Suprapubic skin (tissue), 4 donors: ENCODE measurements at places on chromosomes 16 and 17.

DNA sequence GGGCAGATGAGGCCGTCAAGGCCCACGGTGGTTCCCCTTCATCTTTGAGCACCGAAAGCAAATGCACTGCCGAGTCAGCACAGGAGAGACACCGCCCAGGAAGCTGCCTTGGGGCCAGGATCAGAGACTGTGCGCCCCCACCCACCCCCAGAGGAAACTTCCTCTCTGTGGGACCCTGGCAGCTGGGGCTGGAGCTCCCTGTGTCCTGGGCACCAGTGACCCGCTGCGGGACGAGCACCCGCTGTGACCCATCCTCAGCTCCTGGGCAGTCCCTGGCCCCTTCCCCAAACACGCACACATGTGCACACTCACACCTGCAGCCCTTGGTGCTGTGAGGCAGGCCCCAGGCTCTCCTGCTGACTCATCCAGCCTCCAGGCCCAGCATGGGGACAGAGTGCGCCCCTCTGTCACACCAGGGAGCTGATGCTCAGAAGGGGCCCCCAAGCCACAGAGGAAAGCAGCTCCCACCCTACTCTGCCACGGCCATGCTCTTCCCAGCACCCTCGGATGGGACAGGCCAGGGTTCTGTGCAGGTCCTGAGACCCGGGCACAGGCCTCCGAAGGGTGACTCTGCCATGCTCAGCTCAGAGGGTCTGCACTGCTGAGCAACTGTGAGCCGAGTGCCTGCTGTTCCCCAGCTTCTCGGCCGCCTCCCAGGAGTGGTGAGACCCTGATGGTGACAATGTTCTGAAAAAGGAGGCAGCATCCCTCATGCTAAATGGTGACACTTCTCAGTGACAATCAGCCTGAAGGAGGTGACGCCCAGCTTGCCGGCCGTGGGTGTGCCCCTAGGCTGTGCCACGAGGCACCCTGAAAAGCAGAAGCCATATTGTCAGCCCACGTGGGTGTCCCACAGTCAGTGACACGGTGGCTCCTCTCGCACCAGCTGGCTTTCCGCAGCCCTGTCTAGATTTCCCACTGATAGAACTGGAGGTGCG lies 3.6 kb downstream of the PIEZO1 start:
- DNase-seq = no peak

DNA sequence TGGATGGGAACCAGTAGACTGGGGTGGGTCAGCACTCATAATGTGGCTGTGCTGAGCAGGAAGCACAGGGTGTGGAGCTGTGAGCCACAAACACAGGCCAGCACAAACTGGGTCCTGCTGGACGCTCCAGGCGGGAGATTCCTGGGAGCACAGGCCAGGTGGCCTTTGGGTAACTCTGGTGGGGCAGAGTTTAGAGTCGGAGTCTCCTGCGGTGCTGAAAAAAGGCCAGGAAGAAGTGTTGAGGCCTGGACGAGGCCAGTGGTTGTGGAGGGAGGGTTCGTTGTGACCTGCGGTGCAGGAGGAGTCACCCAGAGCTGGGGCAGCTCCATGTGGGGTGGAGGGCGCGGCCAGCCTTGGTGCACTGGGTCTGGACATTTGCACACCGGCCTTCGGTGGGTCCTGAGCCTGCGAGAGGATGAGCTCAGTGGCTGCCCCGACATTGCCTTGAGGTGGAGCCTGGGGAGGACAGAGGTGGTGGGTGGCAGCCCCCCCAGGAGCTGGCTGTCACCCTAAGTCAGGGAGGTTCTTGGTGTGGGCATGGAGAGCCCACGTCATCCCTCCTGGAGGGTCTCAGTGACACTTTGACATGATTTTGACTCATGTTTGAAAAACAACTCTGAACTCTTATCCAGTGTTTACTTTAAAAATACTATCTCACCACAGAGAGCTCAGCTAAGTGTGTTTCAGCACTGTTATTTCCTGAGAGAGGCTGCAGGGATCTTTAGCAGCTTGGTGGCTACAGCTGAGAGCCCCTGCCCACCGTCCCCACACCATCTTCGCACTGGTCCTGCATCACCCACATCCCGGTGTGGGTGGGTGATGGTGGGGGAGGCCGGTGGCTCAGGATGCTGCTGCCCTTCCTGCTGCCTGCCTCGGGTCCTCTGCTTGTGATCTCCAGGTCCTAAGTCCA lies 98.7 kb downstream of the NPIPB11 start:
- DNase-seq = no peak

DNA sequence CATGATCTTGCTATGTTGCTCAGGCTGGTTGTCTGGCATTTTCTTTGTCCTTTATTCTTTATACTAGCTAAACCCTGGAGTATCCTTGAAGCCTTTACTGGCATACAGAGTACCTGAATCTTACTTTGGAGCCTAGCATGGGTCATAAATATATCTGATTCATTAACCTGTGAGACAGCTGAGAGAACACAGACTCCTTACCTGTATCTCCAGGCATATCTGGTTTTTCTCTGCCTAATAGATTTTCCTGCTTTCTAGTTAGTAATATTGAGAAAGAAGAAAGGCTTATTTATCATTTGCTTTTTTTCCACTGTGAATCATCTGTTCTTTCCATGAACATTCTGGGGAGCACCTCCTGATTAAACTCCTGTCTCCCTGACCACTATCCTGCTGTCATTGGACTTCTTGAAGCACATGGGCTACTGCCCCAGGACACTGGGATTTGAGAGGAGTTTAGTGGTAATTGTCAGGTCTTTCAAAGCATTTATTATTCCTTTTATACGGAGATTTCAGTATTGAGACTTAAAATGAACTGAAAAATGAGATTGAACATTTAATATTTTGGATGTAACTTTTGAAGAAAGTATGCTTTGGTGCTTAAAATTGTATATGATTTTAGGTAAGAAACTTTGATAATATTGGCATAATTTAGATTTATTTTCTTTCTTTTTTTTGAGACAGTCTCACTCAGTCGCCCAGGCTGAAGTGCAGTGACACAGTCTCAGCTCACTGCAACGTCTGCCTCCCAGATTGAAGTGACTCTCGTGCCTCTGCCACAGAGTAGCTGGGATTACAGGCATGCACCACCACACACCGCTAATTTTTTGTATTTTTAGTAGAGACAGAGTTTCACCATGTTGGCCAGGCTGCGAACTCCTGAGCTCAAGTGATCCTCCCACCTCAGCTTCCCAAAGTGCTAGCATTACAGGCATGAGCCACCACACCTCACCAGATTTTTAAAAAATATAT lies 8.6 kb downstream of the PDP2 start:
- DNase-seq = no peak

GRCh38 chr17:76676629-76677028 lies 33.1 kb upstream of the ST6GALNAC1 start:
- no peak for DNase-seq

DNA sequence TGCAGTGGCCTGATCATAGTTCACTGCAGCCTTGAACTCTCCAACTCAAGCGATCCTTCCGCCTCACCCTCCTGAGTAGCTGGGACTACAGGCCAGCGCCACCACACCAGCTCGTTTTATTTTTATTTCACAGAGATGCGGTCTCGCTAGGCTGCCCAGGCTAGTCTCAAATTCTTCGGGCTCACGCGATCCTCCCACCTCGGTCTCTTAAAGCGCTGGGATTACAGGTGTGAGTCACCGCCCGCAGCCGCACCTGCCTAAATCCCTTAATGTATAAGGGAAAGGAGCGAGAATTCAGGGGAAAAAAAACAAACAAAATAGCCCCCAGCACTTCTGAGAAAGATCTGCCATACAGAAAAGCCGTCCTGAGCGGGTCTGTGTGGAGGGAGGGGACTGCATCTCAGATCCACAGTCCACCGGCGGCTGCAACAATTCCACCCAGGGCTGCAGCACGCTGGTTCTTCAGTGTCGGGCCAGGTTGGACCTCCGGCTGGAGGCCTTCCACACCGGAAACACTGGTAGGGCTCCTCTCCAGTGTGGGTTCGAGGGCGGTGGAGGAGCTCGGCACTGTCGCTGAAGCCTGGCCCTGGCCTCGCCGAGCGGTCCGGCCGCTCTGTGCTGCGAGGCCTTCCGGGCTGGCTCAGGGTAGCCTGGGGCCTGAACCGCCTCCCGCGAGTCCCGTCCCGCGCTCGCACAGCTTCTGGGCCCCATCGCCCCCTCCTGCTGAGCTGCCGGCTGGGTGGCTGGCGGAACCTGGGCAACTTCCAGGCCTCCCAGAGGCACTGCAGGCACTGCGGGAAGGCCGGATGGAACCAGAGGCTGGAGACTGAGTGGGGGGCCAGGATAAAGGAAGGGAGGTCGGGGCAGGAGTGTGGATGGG lies 7.0 kb downstream of the ZNF843 start:
- DNase-seq = no peak

DNA sequence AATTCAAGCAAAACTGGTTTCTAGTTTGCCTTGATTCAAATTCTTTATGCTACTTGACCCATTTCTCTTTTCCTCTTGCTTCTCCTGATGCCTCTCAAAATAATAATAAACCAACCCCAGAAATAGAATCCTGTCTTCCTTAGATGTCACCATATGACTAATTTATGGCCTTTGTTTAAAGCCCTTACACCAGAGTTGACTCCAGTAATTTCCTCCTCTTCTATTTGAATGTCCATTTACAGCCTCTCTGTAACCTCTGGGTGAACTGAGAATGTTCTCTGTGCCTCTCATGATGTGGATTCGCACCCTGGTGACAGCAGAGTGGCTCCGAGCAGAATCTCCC lies 31.5 kb downstream of the ZFHX3 start:
- DNase-seq = no peak

- DNase-seq = no peak
Observed at GRCh38 chr17:71361656-71362450, 759.0 kb upstream of the SOX9 start.

DNA sequence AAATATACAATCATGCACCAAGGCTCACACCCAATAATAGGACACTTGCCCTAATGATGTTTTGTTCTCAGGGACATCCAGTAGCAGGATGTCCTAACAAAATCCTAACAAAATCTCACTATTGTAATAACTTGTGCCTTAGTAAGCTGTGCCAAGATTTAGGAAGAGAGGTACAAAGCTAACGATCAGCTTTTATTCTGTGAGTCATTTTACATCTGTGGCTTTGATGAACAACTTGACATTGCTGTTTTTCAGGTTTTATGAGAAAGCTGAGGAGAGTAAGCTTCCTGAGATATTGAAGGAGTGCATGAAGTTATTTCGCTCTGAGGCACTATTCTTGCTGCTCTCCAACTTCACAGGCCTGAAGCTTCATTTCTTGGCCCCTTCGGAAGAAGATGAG lies 18.9 kb downstream of the OGFOD1 start:
- DNase-seq = no peak

DNA sequence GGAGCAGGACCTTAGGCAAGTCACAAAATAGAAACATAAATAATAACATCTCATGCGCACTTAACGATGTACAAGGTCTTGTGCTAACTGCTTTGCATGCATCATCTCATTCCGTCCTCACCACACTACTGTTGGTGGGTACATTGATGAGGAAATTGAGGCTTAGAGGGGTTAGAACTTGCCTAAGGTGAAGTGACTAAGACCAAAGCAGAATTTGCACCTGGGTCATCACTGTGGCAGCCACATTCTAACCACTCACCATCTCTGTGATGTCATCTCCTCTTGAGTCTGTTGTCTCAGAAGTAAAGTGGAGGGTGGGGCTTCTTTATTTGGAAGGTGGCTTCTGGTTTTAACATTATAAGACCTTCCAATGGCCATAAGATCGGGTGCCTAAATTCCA lies 20.4 kb upstream of the TRIM25 start:
- no peak for DNase-seq

DNA sequence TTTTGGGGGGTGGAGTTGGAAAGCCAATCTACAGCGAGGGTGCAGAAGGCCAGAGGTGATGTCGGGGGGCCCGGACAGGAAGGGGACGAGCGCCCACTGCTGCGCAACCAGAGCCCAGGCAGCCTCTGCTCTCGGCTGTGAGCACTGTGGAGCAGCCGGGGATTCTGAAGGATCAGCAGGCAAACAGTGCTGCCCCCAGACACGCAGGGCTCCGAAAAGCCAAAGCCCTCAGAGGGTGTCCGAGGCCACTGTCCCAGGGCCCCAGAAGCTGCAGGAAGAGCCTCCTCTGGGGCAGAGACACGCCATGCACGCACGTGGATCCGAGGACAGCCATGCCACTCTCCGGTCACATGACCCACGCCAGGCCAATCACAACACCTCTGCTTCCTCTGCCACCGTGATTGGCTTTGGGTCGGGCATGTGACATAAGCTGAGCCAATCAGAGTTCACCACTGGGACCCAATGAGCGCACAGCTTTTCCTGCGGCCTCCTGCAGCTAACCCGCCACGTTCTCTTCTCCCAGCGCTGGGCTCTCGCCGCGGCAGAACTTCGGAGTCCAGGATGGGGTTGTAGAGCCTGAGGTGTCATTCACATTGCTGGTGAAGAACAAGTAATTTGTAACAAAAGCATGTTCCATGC lies 40.7 kb downstream of the ACTG1 start:
- peak; percentile 91 for DNase-seq

DNA sequence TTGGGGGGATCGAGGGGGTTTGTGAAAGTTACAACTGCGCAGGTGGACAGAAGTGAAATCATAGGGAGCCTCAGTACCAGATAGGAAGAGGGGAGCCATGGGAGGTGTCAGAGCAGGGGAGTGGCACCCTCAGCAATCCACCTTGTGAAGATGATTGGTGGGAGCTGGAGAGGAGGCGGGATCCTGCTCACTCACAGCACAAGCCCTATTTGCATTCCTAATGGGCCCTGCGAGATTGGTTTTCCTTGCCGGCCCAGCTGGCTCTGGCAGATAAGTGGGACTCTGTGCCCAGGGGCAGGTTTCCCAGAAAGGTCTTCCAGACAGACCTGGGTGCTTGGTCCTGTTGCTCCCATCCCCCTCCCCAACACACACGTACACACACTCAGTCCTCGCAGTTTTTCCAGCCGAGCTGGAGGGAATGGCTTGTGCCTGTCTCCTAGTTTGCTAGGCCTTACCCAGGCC lies 9.4 kb downstream of the WNT3 start:
- DNase-seq = no peak
